ENCODE measurements at places on chromosomes 3 and 15.

DNA sequence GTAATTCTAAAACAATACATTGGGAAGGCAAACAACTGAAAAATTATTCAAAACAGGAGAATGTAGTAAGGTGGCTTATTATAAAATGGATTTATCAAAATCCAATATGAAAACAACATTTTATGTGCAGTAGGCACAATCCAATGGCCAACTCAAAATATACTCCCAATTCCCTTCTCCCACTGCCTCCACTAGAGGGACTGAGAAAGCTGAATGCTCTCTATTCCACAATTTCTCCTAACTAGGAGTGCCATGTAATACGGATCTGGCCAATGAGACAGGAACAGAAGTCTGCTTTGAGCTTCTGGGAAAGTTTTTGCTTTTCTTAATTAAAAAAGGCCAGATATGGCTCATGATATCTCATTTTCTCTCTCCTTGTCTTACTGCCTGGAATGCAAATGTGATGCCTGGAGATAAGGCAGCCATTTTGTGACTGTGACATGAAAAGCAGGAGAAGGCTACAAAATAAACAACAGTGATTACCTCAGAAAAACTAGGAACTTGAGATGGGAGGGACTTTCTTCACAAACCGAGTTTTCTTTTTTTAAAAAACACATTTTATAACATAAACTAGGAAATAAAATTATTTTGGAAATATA lies 18.8 kb upstream of the VGLL4 start:
- no peak for DNase-seq

- DNase-seq, result no peak
Measured at GRCh38 chr3:46132565-46132964, 75.5 kb downstream of the CCR1 start.

DNA sequence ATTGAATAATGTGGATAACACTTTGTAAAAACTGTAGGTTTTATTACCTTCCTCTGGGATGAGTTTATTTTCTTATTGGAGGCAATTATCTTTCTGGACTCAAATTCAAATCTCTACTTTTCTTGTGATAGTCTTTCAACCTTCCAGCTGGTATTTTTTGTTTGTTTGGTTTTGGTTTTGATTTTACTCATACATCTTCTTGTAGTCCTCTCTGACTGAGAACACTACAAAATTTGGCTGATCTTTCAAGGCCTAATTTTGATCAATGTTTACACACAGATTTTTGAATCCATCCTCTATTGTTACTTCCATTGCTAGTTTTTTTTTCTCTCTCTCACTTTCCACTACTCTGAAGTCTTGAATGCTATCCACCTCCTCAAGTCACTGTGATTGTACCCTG lies 303.8 kb upstream of the NECTIN3 start:
- DNase-seq, result no peak

DNA sequence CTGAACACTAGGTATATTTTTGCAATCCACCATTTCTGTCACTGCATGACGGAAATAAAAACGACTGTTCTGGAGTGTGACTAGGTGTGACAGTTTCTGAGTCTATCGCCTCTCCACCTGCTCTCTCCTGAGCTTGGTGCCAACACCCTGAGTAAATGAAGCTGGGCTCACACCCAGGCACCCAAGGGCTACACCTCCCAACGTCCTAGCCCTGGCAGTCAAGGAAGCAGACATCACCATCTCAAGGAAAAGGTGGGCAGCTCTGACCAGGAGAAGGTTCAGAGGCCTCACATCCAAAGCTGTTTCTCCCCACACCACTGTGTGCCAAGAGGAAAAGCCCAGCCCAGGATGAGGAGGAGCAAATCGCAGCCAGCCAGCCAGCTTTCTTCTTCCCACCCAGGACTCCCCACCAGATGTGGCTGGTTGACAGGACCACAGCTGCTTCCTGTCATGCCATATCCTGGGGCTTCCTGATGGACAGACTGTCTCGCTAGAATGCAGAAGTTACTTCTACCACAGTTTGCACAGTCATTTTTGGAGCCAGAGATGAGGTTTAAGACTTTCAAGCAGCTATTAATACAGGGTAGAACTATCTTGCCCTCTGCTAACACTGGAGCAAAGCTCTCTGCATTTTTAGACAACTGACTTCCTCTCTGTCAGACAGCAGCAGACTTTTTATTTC lies 3.3 kb downstream of the SCAMP2 start:
- DNase-seq, result peak; percentile 33

GRCh38 chr15:74960995-74961588 lies 4.5 kb upstream of the RPP25 start:
- DNase-seq, result no peak

- DNase-seq, result no peak
Measured at GRCh38 chr3:40044487-40044886, 235.1 kb downstream of the MYRIP start.
